ENCODE measurements at places on chromosomes 11 and 22. TPM values are rescaled to one million over a fixed set of nuclear protein-coding genes. Genes with fewer than 3 reads are reported as not detected.
A peak's percentile ranks its signal among the peaks of the same experiment; 100 is the strongest.

DNA sequence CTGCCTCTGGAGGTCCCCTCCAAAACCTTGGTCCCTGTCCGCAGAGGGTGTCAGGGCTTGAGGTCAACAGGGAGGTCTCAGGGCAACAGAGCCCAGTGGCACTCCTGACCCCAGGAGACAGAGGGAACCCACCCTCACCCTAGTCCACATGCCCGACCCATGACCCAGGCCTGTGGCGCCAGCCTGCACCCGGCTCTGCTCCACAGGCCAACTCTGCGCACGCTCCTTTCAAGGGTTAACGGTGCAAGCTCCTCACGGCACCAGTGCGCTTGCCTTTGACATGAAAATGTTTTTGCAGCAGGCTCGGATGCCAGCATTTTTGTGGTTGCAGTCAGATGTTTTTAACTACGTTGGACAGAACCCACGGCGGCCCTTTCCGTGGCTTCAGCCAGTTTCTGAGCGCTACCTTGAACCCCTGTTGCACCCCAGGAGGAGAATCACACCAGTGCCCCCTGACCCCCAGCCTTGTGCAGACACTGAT lies 68.6 kb downstream of the CDKN1C start:
- peak; percentile 34 for DNase-seq

Gene UBASH3B
- 1.0 TPM for total RNA-seq

GRCh38 chr11:16555956-16556355 lies 182.5 kb upstream of the C11orf58 start:
- no peak for DNase-seq

GRCh38 chr11:65700399-65700798 lies 11.7 kb upstream of the KAT5 start:
- no peak for DNase-seq

Gene OR6A2
- total RNA-seq = not detected

DNA sequence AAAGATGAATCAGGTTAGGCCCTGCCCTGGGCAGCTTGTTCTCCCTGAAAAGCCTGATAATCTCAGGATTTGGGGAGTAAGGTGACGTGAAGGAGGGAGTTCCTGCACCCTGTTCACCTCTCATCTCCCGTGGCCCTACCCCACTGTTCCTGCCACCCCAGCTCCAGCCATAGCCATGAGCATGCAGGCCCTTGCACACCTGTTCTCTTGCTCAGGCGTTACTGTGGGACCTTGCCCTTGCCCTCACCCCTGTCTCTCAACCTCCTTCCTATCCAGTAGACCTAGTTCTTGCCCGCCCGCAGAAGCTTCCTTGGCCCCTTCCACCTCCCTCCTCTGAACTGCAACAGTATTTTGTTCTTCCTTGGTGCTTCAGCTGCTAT lies 15.0 kb downstream of the TSKU start:
- no peak for DNase-seq

Gene BUD13
- total RNA-seq = 7.2 TPM

DNA sequence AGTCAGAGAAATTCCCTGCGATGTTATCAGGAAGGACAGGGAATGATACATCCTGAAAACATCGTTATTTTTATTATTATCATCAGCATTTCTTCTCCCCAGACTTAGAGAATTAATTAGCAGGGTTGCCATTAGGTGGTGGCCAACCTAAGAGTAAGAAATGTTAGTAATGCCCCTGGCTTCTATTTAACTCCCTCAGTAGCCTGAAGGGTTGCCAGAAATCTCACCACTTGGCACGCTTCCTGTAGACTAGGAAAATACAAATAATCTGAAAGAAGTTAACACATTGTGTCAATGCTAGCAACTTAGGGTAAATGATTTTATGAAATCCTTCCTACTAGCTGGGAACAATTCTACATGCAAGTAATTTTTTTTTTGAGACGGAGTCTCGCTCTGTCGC lies 45.5 kb downstream of the ENDOD1 start:
- DNase-seq = no peak

Gene KCNJ1
- 0.07 TPM for total RNA-seq

DNA sequence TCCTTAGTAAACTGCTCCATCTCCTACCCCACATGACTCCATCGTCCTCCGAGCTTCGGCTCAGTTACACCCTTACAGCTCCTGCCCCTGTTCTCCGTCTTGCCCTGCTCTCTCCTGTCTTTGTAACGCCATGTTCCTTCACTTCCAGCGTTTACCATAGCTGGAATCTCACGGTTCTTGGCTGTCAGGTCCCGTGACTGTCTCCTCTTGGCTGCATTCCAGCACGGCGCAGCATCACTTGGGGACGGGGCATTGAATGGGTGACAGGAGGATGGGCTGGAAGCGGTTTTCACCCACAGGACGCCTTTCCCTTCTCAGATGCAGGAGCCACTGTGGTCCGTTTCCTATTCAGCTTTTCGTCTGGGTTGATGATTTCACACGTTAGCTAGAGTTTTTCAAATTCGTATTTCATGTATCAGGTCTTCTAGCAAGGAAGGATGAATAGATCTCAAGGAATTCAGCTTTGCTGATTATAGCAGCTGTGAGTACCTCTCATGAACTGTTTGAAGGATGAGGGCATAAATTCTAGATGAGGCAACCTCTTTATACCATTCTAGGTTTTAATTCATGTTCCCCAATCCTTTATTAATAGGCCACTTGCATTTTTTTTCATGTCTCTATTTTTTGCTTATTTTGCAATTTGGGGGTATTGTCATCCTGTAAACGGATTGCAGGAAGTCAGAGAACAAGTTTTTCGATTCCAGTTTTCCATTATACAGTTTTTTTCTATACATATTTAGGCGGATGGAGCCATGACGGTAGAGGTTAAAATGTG lies 29.1 kb downstream of the ZBED4 start:
- no peak for DNase-seq

Data from left ventricle myocardium superior (tissue), 1 donor.